ENCODE measurements at places on chromosomes 12 and 14. TPM values are rescaled to one million over a fixed set of nuclear protein-coding genes. Genes with fewer than 3 reads are reported as not detected.

GRCh38 chr12:51323317-51323960, 535 bp downstream of the BIN2 start:
- no peak for DNase-seq

- DNase-seq, result peak; percentile 73
Measured at GRCh38 chr12:26238341-26239121, 43.2 kb downstream of the SSPN start.

- DNase-seq, result no peak
Measured at GRCh38 chr14:58665773-58666500, 28.2 kb downstream of the DACT1 start.

DNA sequence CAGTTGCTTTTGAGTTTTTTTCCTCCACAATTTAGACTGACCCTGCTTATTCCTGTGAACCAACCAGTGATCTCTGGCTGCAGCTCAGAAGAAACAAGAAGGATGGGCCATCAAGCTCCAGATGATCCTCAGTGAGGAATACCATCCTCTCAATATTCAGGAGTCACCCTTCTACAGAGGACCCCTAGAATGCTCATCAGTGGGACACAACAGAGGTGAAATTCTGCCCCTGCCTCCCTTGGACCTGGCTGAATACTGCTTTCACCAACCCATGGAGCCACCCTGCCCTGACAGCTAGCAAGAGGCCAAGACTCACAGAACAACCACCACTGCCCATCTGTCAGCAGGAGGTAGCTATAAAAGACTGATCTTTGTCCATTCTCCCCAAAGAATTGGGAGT, 9.2 kb upstream of the DHRS2 start:
- no peak for DNase-seq

DNA sequence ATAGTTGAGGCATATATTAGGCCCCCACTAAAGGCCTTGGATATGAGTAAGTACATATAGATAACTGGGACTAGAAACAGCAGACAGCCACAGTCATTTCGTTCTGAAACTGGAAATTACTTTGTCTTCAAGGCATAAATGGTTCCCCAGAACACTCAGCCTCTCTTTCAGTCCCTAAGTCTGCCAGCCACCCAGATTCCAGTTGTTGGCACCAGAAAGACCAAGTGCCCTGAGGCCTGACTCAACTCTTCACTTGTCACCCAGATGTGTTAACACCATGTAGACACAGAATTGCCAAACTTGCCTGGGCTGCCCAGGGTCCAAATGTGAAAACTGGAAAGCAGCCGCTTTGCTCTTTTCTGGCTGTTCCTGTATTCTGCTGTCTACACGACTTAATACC, 3.0 kb upstream of the LGALS3 start:
- no peak for DNase-seq

DNA sequence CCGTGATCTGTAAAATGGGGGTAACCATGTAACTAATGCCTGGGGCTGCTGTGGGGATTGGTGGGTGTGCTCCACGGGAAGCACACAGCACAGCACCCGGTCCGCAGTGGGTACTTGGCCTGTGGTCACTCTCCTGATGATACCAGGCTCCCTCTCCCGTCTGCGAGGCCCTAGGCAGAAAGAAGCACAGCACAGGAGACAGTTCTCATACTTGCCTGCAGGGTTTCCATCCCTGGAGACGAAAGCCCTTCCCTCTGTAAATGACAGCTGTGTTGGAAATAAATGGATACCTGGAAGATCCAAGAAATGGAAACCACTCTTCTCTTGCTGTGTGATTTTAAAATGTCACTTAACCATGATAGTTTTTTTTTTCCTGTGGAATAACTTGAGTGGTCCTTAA, 7.9 kb upstream of the PRMT8 start:
- no peak for DNase-seq

DNA sequence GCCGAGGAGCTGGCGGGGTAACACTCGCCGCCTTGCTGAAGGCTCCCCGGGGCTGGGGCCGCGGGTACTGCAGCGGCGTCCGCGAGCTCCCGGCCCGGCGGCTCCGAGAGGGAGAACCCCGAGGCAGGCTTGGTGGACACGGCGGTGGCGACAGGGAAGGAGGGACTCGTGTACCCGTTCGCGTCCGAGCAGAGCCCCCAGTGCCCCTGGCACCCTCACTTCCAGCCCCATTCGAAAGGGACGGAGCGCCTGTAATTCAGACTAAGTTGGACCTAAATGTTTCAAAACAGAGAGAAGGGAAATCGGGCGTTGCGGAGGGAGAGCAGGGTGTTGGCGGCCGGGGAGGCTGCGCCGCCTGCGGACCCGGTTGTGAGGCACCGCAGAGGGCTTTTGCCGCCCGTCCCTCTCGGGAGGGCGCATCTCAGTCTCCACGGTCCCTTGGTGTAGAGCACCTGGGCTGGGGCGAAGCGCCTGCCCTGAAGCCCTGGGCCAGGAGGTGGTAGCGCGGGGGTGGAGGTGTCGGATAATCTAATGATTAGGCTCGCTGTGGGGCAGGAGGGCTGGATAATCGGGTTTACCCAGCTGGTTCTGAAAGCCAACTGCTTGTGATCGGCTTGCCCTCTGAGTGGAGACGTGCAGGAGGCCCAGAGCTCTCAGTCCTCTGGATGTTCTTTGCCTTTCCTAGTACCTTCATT, 771 bp downstream of the DAAM1 start:
- DNase-seq, result peak; percentile 63

DNA sequence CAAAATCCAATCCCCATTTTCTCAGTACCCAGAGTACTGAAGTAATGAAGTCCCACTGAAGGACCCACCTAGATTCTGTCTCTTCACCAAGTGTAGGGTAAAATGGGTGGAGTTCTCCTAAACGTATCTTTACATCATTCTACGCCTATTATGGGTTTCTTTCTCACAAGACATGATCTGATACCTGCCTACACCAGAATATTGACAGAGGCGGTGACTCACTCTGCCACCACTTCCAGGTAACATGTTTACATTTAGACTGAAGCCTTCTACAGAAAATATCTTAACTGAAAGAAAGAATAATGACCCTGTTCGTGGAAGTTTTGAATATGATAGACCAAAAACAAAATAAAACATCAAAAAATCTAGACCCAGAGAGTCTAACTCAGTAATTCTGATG, 89.8 kb downstream of the BTG1 start:
- no peak for DNase-seq

GRCh38 chr12:3596703-3597415, 105.9 kb downstream of the PRMT8 start:
- DNase-seq, result no peak

DNA sequence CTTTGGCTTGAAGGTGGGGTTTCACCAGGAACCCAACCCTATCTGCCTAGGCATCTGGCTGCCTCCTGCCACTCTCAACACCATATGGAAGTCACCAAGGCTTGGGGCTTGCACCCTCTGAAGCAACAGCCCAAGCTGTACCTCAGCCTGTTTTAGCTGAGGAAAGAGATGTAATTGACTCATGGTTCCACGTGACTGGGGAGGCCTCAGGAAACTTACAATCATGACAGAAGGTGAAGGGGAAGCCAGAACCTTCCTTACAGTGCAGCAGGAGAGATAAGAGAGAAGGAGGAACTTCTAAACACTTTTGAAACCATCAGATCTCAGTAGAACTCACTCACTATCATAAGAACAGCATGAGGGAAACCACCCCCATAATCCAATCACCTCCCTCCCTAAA, 26.9 kb downstream of the GLIPR1L1 start:
- no peak for DNase-seq

DNA sequence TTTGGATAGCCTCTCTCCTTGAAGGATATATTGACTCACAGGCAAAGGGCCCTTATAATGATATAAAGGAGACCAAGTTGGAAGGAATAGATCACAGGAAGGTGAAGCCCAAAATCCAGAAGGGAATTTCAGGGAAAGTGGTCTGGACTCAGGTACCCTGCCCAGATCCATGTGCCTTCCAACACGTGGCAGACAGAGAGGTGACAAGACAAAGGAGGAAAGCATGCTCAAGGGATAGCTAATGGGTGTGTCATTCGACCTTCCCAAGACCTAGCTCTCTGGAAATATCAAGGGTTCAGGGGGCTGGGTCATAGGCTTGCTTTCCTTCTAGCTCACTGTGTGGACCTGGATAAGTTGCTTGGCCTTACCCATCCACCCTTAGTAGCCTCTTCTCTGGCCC, 214.3 kb downstream of the ZFP36L1 start:
- no peak for DNase-seq

CEP170B gene
- total RNA-seq, result 10.4 TPM

OR4E2 gene
- total RNA-seq, result not detected

COL2A1 gene
- total RNA-seq, result not detected

Data from heart left ventricle (tissue), 16 donors.